ENCODE measurements at places on chromosomes 3 and 15.

DNA sequence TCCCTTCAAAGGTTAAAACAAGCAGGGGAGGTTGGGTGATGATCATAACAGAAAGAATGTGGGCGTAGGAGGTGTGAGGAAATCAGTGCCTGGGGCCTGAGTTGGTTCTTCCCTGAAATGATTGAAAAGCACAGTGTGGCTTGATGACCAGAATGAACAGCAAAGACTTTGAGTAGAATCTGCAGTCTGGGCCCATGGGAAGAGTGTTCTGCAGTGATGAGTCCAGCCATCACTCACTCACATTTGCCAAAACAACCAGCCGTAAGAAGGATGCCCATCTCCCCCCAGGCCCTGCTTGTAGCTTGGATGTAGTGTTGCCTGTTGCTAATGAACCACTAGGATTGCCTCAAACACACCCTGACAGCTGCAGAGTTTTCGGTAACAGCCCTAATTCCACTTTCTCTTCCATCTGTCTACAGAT, 67.9 kb downstream of the VGLL3 start:
- no peak for DNase-seq

- no peak for DNase-seq
Observed at GRCh38 chr3:137071104-137071503, 113.3 kb downstream of the IL20RB start.

GRCh38 chr3:54511766-54512365, 389.5 kb downstream of the CACNA2D3 start:
- DNase-seq, result no peak

DNA sequence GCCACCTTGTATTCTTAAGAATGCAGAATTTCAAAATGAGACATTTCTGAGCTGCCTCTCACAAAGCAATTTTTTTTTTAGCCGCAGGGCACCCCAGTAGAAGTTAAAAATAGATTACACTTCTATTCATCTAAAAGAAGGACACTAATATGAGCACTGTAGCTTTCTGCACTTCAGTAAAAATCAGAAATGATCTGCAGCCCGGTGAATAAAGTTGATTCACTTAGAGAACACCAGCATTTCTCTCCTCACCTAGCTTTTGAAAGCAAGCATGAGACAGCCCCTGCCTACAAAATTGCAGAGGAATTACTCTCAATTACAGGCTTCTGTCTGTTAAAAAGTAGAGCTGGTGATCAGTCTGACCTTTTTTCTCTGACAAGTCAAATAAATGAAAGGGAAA, 1062.4 kb downstream of the FHIT start:
- DNase-seq, result no peak

DNA sequence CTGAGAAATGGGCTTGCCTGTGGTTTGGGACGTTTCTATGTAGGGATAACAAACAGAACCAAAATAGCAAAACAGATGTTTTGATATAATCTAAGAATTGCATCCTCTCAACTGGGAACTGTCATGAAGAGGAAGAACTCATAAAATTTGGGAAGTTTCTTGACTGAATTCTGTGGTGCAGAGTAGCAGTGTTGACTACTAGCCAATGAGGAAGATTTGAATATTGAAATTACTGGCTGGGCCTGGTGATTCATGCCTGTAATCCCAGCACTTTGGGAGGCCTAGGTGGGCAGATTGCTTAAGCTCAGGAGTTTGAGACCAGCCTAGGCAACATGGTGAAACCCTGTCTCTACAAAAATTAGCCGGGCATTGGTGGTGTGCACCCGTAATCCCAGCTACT, 42.2 kb downstream of the ZNF609 start:
- no peak for DNase-seq

GRCh38 chr3:59510576-59510975, 460.8 kb upstream of the CFAP20DC start:
- DNase-seq, result no peak

GRCh38 chr3:53123953-53124352, 6.3 kb downstream of the RFT1 start:
- DNase-seq, result no peak

DNA sequence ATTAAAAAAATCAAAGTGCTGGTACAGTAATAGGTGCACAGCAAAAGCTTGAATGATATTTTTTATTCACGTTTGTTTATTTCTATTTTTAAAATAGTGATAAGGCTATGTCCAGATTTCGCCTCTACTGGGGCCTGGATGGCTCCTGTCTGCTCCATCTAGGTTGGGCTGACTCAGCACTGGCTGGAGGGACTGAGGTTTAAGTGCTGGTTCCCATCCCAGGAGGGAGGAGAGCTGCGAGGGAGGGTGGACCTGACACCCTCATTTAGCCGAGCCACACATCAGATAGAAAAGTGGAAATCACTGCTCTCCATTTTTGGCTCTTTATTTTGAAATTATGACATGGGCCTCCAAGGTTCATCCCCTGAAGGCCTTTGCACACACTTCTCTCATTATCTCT, 95.4 kb upstream of the AGBL1 start:
- DNase-seq, result no peak

DNA sequence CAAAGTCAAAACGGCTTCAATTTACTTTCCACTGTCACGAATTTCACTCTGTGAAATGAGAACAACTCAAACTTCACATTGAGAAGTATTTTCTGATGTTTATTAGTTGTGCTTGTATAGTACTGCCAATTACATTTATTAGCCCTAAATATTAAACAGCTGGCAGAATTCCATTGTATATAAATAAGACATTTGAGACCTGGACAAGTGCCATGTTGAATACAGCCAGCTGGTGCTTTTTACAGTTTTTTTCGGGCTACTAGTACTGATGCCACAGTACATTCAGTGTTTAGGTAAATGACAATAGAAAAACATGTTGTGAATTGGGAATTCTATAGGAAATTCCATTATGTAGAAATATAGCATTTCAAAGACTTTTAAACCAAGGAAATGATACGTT, 79.0 kb downstream of the EPHA3 start:
- DNase-seq, result no peak

DNA sequence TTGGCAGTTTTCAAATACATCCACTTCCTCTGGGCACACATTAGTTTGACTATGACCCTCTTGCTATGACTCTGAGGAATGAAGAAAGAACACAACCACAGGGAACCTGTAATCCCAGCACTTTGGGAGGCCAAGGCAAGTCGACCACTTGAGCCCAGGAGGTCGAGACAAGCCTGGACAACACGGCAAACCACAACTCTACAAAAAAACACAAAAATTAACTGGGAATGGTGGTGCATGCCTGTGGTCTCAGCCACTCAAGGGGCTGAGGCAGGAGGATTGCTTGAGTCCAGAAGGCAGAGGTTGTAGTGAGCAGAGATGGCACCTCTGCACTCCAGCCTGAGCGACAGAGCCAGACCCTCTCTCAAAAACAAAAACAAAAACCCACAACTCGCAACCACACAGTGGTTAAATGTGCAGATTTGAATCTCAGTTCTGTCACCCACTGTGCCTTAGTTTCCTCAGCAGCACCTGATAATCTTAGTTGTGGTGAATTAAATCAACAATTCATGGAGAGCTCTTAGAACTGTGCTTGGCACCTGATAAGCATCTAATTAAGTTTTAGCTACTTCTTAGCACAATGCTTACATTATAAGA, 65.7 kb downstream of the MYLK start:
- DNase-seq, result no peak

GRCh38 chr15:57827021-57827420, 120.5 kb downstream of the POLR2M start:
- no peak for DNase-seq

- DNase-seq, result no peak
Observed at GRCh38 chr3:187936676-187937075, 191.4 kb upstream of the BCL6 start.

DNA sequence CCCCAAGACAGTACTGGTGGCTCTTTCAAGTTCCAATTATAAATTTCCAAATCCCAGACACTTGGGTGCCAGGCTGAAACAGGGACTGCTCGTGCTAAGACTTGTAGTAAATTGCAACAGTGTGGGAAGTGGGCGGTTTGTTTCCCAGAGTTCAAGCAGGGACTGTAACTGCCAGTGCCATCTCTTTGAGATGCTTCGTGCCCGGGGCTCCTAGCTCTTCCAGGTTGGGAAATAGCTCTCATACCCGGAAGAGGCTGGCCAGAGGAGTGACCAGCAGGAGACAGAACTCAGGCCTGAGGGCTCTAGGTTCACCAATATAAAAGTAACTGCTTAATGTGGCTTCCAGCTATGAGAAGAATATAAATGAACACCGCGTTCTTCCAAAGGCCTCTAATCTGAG, 54.0 kb upstream of the NEO1 start:
- DNase-seq, result no peak

- no peak for DNase-seq
Observed at GRCh38 chr3:182470187-182470586, 323.1 kb upstream of the ATP11B start.

DNA sequence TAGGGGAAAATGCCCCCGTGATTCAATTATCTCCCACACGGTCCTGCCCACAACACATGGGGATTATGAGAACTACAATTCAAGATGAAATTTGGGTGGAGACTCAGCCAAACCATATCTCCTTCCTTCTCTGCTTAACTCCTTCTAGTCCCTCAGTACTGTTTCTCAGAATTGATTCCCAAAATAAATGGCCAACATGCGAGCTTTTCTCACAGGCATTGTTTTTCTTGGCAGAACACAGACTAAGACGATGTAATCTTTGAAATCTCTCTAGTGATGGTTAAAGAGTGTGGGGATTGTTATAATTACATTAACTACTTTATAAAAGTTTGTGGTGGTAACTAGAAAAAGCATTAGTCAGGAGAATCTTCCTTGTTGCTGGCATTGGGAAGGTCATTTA, 366.5 kb downstream of the LPP start:
- DNase-seq, result no peak

DNA sequence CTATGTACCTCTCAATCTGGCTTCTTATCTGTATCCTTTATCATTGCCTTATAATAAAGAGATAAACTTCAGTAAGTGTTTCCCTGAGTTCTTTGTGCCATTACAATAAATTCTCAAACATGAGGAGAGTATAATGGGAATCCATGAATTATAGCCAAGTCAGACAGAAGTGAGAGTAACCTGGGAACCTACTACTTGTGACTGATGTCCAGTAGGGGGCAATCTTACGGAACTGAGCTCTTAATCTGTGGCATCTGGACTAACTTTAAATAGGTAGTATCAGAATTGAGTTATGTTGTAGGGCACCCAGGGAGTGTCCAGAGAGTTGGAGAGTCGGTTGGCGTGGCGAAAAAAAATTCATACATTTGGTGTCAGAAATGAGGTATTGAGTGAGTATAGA, 542.6 kb downstream of the ZBBX start:
- no peak for DNase-seq
